B cell (primary cell): ENCODE measurements at places on chromosomes 2 and 18. TPM values are rescaled to one million over a fixed set of nuclear protein-coding genes. Genes with fewer than 3 reads are reported as not detected.

Gene ACVR2A
- 2.0 and 2.9 TPM in 2 replicates for total RNA-seq

GRCh38 chr2:172970660-172971059 is 105.0 kb upstream of the MAP3K20 start:
- no peak for DNase-seq

GRCh38 chr18:61822879-61823278 is 69.9 kb downstream of the RNF152 start:
- no peak for DNase-seq

- no peak for DNase-seq
Measured at GRCh38 chr18:8450898-8451665, 158.2 kb upstream of the RAB12 start.

GRCh38 chr18:55244546-55244945 is 285.3 kb upstream of the CCDC68 start:
- DNase-seq, result no peak

DNA sequence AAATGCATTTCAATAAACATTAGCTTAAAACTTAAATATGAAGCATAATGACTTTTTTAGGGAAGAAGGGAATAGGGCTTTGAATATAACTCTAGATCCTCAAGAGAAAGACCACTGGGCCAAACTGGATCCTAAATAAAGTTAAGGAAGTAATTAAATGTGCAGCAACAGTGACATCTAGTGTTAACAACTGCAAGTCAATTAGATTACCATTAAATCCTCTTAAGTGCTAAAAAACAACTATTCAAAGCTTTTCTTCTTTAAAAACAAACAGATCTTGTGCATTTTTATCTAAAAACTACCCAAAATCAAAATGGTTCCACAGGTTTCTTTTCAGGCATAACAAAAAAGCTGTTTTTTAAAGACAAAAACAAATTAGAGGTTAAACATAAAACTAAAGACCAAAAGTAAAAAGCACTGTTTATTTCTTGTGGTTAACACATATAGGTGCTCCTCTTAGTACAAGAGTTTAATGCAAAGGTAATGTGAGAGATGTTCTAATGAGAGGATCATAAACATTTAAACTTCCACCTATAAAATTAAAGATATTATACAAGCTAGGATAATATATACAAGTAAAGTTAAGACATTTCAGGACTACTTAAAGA is 111.4 kb downstream of the THADA start:
- peak; percentile 80 for DNase-seq

GRCh38 chr2:64840426-64840881 is 148.7 kb upstream of the SLC1A4 start:
- no peak for DNase-seq

- DNase-seq, result no peak
Measured at GRCh38 chr2:235842941-235843340, 325.2 kb downstream of the GBX2 start.

DNA sequence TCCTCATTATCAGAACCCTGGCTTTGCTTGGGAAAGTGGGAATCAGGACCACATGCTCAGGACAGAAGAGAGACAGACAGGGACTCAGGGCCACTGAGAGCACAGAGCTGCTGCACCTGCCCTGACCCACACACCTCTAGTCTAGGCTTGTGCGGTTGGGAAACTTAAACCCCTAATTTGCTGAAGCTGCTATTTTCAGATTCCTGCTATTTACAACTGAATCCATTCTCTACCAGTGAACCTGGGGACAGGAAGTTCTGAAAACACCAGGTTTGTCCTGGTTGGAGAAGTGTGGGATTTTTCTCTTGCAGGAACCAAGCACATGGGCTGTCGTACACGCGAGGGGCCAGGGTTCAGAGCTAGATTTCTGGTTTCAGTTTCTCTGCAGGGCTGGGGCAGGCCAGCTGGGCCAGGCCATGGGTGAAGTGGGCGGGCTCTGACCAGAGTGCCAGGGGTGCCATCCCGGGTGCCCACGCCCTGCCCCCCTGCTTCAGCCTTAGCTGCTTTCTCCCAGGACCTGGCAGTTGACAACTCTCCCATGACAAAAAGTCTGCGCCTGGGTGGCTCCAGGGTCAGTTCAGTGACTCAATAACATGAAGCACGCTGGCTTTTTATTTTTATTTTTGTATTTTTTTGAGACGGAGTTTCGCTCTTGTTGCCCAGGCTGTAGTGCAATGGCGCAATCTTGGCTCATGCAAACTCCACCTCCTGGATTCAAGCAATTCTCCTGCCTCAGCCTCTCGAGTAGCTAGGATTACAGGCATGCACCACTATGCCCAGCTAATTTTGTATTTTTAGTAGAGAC is 51.3 kb upstream of the SLC1A4 start:
- peak; percentile 68 for DNase-seq

DNA sequence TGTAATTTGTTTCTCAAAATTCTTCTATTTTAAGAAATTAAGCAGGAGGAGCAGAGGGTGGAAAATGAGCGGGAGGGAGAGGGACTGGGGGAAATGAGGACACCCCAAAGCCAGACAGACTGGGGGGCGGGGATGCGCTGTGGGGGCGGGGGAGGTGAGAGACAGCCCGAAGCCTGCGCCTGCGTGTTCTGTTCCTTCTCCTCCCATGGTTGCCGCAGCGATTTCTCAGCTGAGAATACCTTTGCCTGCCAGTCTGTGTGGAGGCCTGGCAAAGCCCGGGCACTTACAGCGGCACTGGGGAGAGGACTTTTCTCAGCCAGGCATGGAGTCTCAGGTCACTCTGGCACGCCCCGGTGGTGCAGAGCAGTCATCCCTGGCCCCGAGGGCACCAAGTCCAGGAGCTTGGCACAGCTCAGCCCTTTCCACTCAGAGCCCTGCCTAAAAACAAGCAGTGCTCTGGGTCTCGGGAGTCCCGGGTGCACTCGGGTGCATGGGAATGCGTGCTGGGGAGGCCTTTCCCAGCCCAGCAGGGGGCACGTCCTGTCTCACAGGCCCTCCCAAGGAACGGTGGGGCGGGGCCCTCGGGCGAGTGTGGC is 289.3 kb upstream of the HS6ST1 start:
- DNase-seq, result no peak
